ENCODE measurements at places on chromosomes 3 and 15.
A peak's percentile ranks its signal among the peaks of the same experiment; 100 is the strongest.

DNA sequence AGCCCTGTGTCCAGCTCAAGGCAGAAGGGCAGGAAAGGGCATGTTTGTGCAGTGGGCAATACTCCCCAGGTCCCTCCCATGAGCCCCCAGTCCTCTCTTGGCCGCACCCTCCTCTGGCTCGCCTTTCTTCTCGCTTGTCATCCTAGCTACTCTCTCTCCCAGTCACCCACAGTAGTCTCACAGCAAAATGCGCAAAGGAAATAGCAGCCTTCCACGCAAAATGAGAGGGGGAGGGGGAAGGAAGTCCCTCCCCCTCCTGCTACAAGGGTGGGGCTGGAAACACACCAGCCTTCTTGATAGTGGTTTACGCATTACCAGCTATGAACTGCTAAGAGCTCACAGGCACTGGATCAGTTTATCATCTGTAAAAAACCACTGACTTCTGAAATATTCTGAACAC is 83.8 kb downstream of the GADL1 start:
- DNase-seq = no peak

DNA sequence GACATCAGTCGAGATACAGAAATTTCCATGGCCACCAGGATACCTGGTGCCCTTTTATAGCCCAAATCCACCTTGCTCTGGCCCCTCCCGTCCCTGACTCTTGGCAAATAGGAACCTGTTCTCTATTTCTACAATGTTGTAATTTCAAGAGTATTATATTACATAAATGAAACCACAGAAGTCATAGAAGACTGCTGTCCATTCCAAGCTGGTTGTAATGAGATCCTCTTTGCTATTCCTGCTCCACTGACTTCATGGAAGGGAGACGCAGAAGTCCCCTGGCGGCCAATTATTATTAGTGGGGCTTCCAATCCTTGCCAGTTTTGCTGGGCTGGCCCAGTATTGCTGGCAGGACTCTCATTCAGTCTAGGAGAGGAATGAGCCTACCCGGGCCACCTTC is 26.6 kb downstream of the DCP1A start:
- no peak for DNase-seq

GRCh38 chr3:58679974-58680666 is 13.5 kb upstream of the FAM3D start:
- no peak for DNase-seq

- DNase-seq = no peak
Observed at GRCh38 chr3:194267744-194268653, 83.1 kb downstream of the CPN2 start.

DNA sequence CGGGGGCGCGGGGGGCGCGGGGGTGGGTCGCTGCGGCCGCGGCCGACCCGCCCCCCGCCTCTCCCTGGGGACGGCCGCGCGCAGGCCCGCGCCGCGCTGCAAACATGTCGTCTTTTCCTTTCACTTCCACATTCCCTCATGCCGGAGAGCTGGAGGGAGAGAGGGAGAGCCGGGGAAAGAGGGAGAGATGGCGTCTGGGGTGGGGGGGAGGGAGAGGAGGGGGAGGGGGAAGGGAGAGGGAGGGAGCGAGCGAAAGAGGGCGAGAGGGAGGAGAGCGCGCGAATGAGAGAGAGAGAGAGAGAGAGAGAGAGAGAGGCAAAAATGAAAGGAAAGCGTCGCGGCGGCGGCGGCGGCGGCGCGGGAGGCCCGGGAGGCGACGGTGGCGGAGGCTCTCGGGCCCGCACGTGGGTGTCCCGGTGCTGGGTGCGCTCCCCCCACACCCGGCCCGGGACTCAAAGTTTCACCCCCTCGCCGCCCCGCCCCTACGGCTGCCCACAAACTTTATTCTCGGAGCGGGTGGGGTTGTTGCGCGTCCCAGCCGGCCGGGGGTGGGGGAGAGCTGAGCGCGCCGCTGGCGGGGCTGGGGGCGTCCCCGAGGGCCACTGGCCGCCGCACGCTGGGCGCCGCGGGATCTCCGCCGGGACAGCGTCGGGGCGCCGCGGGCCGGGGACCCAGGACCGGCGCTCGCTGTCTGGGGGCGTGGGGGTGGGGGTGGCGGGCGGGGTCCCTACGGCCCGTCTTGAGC is 731 bp downstream of the ZNF710 start:
- DNase-seq = peak; percentile 48

GRCh38 chr3:8555725-8556472 is 54.3 kb downstream of the LMCD1 start:
- DNase-seq = no peak

DNA sequence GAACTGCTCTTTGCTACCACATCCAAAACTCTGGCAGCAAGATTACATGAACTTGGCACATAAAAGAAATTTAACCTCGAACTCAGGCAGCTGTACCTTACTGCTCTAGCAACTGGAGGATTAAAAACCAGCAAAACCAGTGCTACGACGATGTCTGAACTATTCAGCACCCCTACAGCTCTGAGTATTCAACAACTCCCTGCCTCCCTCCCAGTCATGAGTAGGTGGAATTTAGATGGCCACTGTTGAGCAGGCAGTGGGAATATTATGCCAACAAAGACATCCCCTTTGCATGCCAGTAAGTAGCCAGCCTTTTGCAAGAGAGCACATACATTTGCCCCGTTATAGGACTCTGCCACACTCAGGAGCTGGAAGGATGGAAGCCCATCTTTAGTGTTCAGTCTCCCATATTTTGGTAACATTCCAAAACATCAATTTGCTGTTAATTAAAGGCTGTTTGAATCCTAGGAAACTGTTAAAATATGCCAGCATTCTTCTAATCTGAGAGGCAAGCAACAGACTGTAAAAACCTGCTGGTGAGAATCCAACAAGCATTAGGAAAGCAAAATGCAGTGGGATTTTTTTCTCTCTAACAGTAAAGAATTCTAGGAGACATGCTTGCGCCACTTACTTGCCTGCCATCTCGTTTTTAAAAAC is 85.4 kb downstream of the ZNF385D start:
- DNase-seq = no peak

- DNase-seq = no peak
Observed at GRCh38 chr3:136192831-136193230, 3.3 kb downstream of the MSL2 start.

DNA sequence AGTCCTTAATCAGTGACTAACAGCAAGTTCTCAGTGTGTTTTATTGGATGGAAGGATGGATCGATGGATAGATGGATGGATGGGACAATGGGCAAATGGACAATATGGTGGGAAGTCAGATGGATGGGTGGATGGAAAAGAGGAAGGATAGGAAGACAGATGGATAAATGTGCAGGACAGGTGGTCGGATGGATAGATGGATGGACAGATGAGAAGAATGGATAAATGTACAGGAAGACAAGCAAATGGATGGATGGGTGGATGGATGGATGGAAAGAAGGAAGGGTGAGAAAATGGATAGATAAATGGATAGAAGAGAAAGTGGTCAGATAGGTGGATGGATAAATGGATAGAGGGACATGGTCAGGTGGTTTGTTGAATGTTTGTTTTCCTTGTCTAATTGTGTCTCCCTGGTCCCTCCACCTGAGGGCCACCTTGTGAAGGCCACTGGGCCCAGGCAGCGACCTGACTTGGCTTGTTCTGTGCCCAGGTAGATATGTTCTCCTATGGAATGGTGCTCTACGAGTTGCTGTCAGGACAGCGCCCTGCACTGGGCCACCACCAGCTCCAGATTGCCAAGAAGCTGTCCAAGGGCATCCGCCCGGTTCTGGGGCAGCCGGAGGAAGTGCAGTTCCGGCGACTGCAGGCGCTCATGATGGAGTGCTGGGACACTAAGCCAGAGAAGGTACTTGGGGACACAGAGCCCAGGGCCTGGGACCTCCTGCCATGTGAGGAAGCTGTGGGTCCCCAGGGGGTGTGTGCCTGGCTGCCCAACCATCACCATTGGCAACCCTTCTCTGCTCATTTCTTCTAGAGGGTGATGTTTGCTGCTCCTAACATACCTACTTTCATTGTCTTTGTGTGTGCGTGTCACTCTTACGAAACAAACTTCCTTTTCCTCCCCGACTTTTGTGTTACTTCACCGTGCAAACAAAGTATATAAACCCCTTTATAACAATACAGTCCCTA is 137.5 kb downstream of the LRRK1 start:
- DNase-seq = no peak

DNA sequence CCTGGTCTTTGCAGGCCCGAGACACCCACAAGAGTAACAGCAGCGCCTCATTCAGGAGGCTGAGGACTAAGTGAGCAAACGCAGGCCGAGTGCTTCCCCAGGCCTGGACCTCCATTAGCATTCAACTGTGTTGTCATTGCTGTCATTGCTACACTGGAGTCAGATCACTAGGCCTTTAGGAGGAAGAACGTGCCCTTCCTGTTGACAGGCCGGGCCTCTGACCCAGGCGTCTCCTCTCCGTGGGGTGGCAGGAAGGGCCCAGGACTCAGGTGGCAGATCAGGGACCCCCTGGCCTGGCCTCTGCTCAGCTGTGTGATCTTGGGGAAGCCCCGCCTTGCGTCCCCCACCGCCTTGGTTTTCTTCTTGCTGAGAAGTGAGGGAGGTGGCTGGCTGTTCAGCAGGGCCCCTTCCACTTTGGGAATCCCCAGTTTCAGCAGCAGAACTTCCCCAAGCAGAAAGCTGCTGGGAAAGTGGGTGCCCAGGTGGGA is 19.1 kb downstream of the ZDHHC19 start:
- DNase-seq = no peak

GRCh38 chr3:4401441-4401840 is 65.6 kb downstream of the SUMF1 start:
- no peak for DNase-seq

GRCh38 chr3:58683466-58683865 is 16.9 kb upstream of the FAM3D start:
- DNase-seq = peak; percentile 6

GRCh38 chr3:11909726-11910125 is 63.0 kb upstream of the TAMM41 start:
- no peak for DNase-seq

GRCh38 chr3:6098516-6099157 is 762.3 kb upstream of the GRM7 start:
- DNase-seq = no peak

GRCh38 chr3:38558864-38559263 is 62.7 kb downstream of the EXOG start:
- no peak for DNase-seq

DNA sequence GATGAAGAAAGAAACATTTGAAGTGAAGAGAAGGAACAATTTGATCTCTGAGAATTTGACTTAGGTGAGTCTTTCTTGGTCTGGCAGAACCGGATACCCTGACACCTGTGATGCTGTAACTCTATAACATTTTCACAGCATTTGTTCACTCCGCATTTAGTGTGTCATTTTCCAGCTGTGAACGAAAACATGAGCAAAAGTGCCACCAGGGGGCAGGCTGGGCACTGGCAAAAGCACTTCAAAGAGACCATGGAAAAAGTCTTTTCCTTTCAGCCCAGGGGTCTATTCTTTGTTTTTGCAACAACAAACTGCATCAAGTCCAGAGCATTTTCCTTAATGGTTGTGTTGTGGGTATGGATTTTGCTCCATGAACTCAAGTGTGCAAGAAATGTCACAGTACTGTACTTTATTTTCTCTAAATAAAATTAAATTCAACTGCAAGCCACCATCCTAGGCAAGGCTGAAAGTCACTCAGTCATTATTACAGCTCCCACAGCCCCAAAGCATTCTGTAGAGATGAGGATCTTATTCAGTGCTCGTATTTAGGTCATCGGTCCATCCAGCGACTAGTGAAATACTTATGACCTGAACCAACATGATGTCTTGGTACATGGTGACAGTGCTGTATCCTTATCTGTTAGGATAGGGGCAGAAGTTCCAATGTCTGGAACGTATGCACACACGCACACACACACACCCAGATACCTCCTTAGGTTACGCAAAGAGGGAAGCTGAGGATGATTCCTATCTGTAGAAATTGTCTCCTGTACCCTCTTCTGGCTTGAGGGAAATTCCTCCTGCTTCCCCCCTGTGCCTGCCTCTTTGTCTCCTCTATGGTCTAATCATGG is 125.5 kb downstream of the GADL1 start:
- peak; percentile 61 for DNase-seq

DNA sequence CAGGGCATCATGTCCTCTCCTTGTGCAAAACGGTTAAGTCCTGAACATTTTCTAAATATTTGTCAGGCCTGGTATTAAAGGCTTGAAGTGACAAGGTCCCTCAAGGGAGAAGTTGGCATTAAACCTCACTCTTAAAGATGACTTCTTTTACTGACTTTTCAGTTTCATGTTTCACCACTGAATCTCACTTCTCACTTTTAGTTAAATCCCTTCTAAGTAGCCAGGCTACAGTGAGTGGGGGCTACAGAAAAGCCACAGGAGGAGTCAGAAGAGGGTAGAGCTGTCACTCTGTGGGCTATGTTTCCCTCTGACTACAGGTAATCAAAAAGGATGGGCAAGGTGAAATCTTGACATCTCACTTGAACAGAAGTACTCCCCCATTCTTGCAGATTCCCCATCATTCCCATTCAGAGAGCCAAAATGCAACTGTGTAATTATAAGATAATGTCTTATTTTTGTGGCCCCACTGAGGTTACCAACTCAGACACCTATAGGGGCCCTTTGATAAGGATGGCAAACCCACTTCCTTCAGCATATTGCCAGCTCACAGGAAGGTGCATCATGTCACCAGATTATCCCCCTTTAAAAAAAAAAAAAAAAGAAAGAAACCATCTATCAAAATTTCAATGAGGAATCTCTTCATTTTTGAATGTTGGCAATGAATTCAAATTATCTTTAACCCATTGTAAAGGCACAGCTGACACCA is 790.1 kb upstream of the CFAP20DC start:
- no peak for DNase-seq

GRCh38 chr3:61771976-61772375 is 210.6 kb downstream of the PTPRG start:
- no peak for DNase-seq

DNA sequence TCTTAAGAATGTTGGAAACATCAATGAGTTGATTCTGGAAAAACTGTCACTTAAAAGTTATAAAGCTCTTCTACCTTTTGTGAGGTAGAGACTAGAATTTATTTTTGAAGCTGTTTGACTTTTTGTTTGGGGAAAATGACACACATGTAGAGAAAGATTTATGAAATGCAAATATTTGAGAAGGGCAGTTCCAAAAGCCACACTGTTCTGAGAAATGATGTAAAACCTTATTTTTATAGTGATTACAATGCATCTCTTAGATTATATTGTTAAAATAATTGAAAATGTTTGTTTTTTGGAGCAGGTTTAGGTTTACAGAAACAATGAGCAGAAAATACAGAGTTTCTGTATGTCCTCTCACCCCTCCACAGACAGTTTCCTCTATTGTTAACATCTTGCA is 116.1 kb upstream of the CMC1 start:
- DNase-seq = no peak

DNA sequence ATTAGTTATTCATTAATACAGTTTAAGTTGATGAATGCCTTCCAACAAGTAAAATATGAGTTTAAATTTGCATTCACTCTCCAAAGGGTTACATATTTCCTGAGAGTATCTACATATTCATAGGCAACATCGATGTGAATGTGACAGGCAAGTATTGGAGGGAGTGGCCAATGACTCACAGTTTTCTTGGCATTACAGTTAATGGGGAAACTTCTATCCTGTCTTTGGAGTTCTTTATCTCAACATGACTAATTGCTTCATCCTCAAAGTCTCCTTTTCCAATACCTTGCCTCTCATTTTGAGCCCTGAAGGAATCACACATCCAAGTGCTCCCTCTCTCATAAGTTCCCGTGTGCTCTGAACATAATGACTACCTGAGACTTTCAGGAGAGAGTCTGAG is 439.7 kb upstream of the FRG2C start:
- DNase-seq = no peak
